RPMI8226 (cell line): ENCODE measurements at places on chromosomes 3 and 15.
A peak's percentile ranks its signal among the peaks of the same experiment; 100 is the strongest.

DNA sequence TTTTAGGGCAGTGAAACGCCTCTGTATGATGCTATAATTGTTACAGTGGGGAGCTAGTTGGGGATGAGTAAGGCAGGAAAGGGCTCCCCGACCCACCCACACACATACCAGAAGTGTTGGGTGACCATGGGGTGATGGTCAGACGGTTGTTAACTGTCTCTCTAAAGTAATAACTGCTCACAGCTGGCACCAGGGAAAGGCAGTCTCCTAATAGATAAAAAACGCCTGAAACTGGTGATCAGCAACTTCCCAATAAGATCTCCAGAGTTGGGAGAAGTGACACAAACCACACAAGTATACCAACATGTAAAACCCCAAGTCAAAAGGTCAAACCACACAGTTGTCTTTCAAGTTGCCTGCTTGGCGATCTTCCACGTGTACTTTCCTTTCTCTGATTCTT lies 346.5 kb upstream of the CNTN4 start:
- peak; percentile 57 for DNase-seq

DNA sequence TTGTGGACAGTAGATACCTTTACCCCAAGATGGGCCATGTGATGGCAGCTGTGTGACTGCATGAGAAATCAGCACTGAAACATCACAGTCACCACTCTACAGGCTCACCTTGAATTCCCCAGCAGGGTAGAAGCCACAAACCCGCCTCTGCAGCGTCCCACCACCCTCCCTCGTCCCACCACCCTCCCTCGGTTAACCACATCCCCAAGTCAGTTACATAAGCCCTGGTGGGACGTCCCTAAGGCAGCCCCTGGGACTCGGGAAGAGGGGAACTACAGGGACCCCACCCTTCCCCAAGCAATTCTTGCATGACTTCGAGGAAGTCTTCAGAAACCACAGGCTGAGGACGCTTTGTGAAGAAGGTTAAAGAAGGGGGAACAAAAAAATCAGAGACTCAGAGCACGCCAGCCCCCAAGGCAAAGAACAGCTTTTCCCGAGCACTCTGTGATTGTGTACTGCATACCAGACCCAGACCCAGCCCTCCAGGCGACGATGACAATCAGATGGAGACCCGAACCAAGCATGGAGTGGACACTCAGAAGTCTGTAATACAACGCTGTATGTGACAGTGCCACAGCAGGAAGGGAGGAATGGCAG lies 60.5 kb downstream of the SH3BP5 start:
- no peak for DNase-seq

GRCh38 chr3:32457971-32458471 lies 44.6 kb downstream of the CMTM6 start:
- DNase-seq = no peak

GRCh38 chr15:45729141-45729540 lies 94.3 kb downstream of the SQOR start:
- no peak for DNase-seq

DNA sequence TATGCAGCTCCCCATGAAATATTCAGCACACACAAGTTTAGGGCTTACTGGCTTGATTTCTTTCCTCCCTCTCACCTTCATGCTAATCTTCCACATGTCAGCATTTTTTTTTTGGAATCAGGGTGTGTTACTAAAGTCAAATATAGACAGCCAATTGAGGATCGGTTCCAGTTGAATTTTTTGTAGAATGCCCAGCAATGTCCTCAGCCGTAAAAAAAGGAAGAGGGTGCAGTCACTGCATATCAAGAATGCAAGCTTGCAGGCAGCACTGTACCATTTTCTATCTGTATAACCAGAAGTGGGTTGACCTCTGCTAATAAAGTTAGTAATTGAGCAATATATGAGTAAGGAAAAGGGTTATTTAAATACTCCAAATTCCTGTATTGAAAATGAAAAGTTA lies 51.4 kb upstream of the CHMP2B start:
- no peak for DNase-seq

DNA sequence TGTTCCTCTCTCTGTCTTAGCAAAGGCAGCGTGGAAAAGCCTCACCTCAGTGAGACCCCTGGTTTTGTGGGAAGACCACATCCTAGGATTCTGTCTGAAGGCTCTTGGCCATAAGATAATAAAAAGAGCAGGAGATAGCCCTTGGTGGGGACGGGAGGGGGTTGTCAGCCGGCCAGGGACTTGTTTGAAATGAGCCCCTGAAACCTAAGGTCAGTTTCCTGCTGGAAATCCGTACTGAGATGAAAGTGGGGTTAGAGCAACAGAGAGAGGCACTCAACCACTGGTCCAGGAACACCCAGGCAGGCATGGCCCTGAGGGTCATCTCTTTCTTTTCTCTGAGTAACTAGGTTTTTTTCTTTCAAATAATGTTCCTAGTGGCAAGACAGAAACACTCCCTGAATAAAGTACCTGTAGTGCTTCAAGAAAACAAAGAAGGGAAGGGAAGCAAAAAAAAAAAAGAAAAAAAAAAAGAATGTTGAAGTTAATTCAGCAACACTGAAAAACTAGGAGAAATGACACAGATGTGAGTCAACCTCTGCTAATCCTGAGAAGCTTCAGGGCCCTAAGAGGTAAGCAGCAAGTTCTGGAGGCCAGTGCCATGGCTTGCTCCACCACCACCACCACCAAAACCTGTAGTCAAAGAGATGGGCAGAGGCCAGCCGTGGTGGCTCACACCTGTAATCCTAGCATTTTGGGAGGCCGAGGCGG lies 3.2 kb downstream of the ITGB5 start:
- no peak for DNase-seq

- no peak for DNase-seq
Observed at GRCh38 chr3:154584974-154585373, 155.0 kb upstream of the GPR149 start.

GRCh38 chr3:45546716-45547701 lies 47.5 kb upstream of the LIMD1 start:
- DNase-seq = peak; percentile 48

- DNase-seq = no peak
Observed at GRCh38 chr15:39936187-39936586, 2.3 kb downstream of the EIF2AK4 start.

- DNase-seq = no peak
Observed at GRCh38 chr3:113660896-113661295, 35.5 kb downstream of the USF3 start.

- DNase-seq = no peak
Observed at GRCh38 chr3:81063896-81064295, 697.5 kb downstream of the GBE1 start.

GRCh38 chr15:96307856-96308394 lies 22.6 kb upstream of the NR2F2 start:
- DNase-seq = no peak

DNA sequence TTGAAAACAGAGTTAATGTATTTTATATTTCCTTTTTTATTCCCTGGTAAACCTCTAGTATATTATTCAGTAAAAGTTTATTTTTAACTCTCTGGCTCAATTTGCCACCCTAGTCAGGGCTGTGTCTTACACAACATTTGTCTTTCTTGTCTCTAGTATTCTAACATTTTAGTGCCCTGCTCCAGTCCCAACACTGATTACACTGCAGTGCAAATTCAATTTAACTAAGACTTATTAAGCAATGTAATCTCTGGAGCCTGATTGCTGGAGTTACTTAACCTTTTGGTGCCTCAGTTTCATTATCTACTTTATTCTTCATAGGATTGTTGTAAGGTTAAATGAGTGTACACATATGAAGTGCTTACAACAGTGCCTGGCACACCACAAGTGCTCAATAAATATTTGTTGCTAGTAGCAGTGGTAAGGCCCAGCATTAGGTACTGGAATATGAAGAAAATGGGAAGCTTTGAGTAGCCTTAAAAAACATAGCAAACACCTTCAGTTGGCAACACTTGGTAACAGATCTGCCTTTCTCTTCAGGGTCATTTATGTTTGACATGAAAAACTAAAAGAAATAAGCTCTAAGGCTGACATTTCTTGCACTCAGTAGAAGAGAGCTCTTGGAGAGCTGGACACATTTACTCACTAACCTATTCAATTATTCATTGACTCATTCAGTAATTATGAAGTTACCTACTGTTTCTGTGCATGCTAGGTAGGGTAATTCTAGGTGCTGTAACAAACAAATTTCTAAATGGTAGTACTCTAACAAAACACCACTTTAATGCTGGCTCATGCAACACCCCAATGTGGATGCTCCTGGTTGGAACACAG lies 364.5 kb upstream of the EPHA3 start:
- no peak for DNase-seq

- no peak for DNase-seq
Observed at GRCh38 chr3:58102390-58102750, 94.1 kb downstream of the FLNB start.

- peak; percentile 51 for DNase-seq
Observed at GRCh38 chr3:185824051-185825005, 514 bp downstream of the IGF2BP2 start.

DNA sequence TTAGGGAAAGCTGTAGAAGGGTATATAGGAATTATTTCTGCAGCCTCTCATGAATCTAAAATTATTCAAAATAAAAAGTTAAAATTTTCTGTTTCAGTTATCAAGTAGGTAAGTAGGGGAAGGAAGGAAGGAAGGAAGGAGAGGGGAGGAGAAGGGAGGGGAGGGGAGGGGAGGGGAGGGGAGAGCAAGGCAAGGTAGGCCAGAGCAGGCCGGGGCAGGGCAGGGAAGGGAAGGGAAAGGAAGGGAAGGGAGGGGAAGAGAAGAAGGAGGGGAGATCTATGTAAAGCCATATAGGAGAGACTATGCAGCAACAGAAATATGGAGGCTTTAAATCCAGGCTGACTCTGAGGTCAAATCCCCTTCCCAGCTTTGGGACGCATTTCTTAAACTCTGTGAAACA lies 38.3 kb upstream of the BOC start:
- no peak for DNase-seq
